ENCODE measurements at places on chromosomes 1 and 21.

DNA sequence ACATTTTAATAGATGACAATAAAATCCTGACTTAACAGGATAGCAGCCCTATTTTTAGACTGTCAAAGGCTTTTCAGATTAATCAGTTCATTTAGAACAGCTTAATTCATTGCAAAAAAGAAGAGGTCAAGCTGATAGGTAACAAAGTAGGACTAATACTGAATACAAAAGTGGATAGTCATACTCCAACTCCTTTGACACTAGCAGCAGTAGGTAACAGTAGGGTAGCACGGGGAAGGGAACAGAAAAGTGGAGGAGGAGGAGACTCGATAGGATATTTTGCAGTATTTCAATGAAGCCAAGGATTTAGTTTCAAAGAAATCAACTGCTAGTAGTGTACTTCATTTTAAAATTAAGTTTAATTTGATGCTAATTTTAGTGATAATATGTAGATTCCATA lies 51.1 kb downstream of the USP1 start:
- DNase-seq, result no peak

GRCh38 chr1:3828391-3828790 lies 28.6 kb downstream of the CEP104 start:
- no peak for DNase-seq

GRCh38 chr1:43934101-43934985 lies 742 bp downstream of the ARTN start:
- peak; percentile 67 for DNase-seq

DNA sequence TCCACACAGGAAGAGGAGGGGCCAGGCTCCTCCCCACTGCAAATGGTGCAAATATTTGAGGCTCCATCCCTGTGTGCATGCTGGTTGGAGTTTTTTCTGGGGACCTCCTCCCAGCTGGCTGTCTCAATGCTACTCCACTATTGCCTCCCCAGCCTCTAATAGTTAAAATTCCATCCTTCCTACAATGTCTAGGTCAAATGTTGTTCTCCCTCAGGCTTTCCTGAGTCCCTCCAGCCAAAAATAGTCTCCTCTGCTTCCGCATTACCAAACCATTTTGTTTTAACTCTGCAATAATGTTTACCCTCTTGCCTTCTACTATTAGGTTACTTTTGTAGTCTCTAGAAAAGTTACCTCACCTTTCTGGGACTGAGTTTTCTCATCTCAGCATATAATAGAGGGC lies 29.6 kb upstream of the FMO1 start:
- DNase-seq, result no peak

DNA sequence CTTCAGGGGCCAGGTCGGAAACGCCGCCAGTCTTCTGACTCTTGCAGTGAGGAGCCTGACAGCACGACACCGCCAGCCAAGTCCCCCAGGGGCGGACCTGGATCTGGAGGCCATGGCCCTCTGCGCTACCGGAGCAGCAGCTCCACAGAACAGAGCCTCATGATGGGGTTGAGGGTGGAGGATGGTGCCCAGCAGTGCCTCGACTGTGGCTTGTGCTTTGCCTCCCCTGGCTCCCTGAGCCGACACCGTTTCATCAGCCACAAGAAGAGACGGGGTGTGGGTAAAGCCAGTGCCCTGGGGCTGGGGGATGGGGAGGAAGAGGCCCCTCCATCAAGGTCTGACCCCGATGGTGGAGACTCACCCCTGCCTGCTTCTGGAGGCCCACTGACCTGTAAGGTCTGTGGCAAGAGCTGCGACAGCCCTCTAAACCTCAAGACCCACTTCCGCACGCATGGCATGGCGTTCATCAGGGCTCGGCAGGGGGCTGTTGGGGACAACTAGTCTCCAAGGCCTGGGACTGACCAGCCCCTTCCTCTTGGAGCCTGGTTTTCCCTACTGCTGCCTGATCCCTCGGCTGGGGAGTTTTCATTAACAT lies 8.7 kb downstream of the ZNF687 start:
- no peak for DNase-seq

DNA sequence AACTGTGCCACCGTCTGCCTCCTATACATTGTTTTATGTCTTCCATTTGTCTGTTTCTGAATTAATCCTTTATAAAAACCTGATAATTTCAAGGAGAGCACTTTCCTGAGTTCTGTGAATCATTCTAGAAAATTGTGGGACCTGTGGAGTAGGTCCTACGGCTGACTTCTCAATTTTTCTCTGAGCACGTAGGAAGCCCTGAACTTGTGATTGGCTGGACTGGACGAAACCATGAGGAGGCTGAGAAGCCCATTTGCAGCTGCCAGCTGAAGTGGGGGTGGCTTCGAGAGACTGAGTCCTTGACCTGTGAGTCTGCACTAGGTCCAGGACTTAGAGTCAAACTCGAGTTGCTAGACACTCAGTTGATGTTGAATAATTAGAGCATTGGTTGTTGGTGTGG lies 277.1 kb upstream of the NCAM2 start:
- no peak for DNase-seq

DNA sequence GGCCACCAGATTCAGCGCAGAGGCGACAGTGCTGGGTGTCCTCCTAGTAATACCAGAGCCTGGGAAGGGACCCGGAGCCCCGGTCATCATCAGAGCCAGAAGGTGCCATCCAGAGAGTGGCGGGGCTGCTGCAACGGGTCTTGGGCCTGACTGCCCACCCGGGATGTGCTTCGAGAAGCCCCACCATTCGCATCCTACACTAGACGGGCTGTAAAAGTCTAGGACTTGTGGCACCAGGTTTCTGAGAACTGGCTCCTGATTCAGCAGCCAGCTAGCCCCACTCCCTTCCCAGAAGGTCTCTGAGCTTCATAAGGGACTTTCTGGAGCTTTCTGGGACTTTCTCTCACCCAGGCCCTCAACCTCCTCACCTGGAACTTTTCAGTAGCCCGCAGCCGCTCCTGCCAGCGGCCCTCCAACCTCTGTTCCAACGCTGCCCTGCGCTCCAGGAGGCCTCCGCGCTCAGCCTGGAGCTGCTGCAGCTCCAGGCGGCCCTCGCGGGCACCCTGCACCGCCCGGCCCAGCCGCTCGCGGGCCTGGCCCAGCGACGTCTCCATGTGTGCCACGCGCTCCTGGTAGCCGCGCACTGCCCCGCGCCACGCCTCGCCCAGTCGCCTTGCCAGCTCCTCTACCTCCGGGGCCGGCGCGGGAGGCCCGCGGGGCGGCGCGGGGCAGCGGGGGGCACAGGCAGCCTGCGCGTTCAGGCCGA lies 940 bp downstream of the NES start:
- DNase-seq, result no peak

DNA sequence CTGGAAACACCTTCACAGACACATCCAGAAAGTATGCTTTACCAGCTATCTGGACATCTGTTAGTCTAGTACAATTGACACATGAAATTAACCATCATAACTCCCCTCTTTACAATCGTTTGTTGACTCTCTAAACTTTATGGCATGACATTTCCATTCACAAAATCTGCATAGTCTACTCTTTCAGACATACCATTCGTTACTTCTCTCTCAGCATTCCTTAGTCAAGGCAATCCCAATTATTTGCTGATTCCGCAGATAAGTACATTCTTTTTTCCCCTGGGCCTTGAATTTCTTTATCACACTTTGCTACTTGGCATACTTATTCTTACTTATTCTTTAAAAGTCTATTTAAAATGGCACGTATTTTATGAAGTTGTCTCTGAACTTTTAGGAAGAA lies 15.1 kb upstream of the CRB1 start:
- no peak for DNase-seq

All from RWPE1 (cell line).